Cardiac muscle cell (in vitro differentiated cells and primary cell): ENCODE measurements at places on chromosomes 3 and 15.
A peak's percentile ranks its signal among the peaks of the same experiment; 100 is the strongest.

DNA sequence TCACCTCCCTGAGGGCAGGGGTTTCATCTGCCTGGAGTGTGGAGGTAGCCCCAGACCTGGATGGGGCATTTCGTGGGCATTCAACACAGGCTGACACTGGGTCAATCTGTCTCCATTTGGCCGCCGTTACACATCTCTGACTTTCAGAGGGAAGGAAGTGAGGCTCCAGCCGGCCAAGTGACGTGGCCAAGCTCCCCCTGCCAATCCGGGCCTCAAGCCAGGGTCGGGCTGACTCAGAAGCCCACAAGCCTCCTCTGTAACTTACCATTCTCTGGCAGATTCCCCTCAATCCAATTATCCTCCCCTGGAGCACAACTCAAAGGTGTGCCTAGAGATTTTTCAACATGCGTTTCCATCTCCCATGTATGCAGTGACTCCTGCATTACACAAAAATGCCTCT lies 227.6 kb downstream of the KLF13 start:
- DNase-seq = no peak
- H3K4me1 ChIP-seq = no peaks in the 10 kb centered on the region
- no peaks in the 10 kb centered on the region for H3K27me3 ChIP-seq
- no peaks in the 10 kb centered on the region for H3K36me3 ChIP-seq
- H3K4me3 ChIP-seq = no peak overlapping the region
- no peak overlapping the region for H3K27ac ChIP-seq

- no peak for DNase-seq
- no peaks in the 10 kb centered on the region for H3K36me3 ChIP-seq
- H3K27ac ChIP-seq = peak overlapping the region; percentile 97
Measured at GRCh38 chr3:71580636-71581456, 2.7 kb downstream of the FOXP1 start.

- H3K36me3 ChIP-seq = no peaks in the 10 kb centered on the region
- H3K4me3 ChIP-seq = no peak overlapping the region
- H3K27me3 ChIP-seq = no peaks in the 10 kb centered on the region
Measured at GRCh38 chr3:151430821-151431484, 29.9 kb downstream of the IGSF10 start.

GRCh38 chr3:125324341-125324740 lies 50.8 kb downstream of the ZNF148 start:
- no peaks in the 10 kb centered on the region for H3K4me1 ChIP-seq
- H3K27me3 ChIP-seq = no peaks in the 10 kb centered on the region
- no peak overlapping the region for H3K4me3 ChIP-seq
- H3K27ac ChIP-seq = no peak overlapping the region
- DNase-seq = no peak

GRCh38 chr3:195033531-195034091 lies 237.3 kb downstream of the XXYLT1 start:
- no peaks in the 10 kb centered on the region for H3K36me3 ChIP-seq
- no peak for DNase-seq
- H3K4me1 ChIP-seq = peaks cover 15% of the 10 kb centered on the region
- no peaks in the 10 kb centered on the region for H3K27me3 ChIP-seq

GRCh38 chr3:100560426-100560825 lies 49.0 kb upstream of the ADGRG7 start:
- DNase-seq = no peak
- H3K27ac ChIP-seq = no peak overlapping the region
- H3K4me1 ChIP-seq = peaks cover 26% of the 10 kb centered on the region
- H3K27me3 ChIP-seq = no peaks in the 10 kb centered on the region

DNA sequence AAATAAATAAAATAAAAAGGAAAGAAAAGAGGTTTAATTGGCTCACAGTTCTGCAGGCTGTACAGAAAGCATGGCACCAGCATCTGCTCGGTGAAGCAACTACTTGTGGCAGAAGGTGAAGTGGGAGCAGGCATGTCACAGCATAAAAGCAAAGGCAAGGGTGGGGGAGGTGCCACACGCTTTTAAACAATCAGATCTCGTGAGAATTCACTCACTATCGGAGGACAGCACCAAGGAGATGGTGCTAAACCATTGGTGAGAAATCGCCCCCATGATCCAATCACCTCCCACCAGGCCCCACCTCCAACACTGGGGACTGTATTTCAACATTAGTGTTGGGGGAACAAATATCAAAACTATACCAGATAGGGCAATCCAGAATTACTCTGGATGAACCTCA lies 15.3 kb downstream of the SCG3 start:
- no peaks in the 10 kb centered on the region for H3K4me1 ChIP-seq
- H3K36me3 ChIP-seq = no peaks in the 10 kb centered on the region
- no peak overlapping the region for H3K27ac ChIP-seq
- no peaks in the 10 kb centered on the region for H3K27me3 ChIP-seq
